ENCODE measurements at places on chromosomes 12 and 14.

GRCh38 chr12:108605000-108605689 lies 7.3 kb upstream of the TMEM119 start:
- DNase-seq, result no peak

DNA sequence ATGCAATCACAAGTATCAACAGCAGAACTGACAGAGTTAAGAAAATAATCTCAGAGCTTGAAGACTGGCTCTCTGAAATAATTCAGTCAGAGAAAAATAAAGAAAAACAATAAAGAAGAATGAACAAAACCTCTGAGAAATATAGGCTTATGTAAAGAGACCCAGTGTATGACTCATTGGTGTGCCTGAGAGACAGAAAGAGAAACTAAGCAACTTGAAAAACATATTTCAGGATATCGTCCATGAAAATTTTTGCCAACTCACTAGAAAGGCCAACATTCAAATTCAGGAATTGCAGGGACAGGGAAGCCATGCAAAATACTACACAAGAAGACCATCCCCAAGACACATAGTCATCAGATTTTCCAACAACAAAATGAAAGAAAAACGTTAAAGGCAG lies 56.2 kb downstream of the APOBEC1 start:
- no peak for DNase-seq

GRCh38 chr14:33836203-33836899 lies 114.5 kb downstream of the EGLN3 start:
- no peak for DNase-seq

DNA sequence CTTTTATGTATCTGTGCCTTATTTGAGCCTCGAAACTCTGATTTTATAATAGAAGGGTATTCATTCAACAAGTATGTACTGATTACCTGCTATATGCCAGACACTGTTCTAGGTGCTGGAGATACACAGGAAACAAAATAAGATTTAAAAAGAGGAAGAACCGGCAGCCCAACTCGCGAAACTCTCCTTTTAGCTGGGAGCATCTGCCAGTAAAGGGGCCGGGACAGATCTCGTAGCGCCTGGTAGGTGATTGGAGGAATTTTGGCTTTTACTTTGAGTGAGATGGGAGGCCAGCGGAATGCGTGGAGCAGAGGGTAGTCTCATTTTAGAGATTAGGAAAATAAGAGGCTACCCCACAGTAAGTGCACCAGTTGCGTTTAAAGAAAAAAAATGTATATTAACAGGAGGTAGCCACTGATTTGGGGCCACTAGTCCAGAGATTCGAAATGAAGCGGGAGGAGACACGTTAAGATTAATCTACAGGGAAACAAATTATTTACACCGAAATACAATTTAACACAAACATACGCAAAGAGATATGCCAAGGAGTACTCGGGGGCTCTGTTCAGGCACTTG lies 520 bp upstream of the MON2 start:
- DNase-seq, result peak; percentile 34

DNA sequence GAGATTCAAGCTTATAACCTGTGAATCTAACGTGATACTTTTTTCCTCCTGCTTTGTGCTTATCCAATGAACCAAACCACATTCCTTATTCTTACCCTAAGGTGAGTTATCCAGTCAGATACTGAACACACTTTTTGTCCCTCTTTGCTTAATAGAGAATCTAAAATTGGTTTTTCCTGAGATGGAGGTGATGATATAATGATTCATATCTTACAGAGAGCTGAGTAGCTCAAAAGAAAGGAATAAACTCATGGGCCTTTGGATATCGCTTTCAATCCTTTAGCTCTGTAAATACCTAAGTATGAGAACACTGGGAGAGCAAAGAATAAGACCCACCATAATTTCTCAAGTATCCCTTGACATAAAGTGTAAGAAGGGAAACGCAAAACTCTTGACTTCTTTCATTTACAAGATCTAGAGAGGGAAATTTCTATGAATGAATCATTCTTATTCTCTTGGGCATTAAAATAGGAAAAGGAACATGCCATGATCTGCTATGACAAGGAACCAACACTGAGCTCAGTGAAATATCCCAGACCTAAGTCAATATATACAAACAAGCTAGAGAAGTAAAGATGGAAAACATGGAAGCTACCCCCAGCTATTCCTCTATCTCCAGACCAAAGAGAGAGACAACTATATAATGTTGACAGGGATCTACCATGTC lies 81.8 kb upstream of the STAC3 start:
- no peak for DNase-seq

- no peak for DNase-seq
Measured at GRCh38 chr12:117114784-117115183, 15.6 kb upstream of the TESC start.

DNA sequence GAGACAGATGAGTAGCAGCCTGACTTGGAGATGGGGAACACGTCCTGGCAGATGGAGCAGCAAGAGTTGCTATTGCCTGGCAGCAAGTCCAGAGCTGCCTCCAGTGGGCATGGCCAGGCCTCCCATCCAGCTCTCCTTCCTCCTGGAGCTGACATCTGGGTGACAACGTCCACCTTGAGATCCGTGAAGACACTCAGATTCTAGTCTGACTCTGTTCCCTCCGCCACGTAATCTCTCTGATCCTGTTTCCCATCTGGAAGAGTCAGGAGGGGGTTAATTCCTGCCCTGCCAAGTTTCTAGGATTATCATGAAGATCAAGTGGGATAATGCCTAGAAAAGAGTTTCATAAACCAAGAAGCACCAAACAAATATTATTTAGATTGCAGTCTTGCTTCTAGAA lies 65.3 kb upstream of the FAM181A start:
- DNase-seq, result no peak

DNA sequence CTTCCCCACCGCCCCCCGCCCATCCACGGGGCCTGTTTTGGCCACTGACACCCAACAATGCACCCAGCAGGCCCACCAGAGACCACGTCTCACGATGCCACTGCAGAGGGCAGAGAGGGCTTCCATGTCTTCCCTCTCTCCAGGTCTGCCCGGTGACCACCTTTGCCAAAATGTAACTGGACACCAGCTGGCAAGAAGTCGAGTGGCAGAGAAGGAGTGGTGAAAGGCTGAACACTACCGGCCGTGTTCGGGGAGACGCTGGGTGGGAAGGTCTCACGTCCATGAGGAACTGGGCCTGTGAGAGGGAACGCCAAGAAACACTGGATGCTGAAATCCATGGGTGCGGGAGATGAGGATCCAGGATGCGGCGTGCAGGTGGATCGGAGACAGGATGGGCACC lies 308.2 kb downstream of the ADGRD1 start:
- no peak for DNase-seq

GRCh38 chr12:65886996-65887395 lies 62.7 kb downstream of the HMGA2 start:
- DNase-seq, result no peak

DNA sequence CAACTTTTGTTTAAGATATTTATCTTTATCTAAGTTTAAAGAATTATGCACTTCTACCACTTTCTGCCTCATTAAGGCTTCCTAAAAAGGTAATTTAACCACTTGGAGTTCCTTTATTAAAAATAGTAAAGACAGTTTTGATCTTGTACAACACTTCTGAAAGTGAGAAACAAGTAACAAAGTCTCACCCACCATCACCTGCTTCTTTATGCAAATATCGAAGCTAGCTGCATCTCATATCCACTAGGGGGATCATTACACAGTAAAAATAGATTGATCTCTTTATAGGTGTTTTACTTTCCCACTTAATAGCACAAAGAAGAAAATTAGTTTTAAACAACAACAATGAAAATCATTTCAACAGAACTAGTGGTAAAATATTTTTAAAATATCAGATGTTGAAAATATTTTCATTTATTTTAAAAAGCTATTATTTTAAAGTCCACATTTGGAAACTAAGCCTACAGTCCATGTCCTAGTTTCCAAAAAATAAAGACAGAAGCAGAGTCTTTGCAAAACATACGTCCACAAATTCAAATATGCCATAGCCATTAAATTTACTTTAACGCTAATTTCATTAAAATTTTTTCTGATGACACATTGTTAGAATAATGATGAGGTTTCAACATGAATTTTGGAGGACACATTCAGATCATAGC lies 160.0 kb upstream of the SOX5 start:
- peak; percentile 36 for DNase-seq

DNA sequence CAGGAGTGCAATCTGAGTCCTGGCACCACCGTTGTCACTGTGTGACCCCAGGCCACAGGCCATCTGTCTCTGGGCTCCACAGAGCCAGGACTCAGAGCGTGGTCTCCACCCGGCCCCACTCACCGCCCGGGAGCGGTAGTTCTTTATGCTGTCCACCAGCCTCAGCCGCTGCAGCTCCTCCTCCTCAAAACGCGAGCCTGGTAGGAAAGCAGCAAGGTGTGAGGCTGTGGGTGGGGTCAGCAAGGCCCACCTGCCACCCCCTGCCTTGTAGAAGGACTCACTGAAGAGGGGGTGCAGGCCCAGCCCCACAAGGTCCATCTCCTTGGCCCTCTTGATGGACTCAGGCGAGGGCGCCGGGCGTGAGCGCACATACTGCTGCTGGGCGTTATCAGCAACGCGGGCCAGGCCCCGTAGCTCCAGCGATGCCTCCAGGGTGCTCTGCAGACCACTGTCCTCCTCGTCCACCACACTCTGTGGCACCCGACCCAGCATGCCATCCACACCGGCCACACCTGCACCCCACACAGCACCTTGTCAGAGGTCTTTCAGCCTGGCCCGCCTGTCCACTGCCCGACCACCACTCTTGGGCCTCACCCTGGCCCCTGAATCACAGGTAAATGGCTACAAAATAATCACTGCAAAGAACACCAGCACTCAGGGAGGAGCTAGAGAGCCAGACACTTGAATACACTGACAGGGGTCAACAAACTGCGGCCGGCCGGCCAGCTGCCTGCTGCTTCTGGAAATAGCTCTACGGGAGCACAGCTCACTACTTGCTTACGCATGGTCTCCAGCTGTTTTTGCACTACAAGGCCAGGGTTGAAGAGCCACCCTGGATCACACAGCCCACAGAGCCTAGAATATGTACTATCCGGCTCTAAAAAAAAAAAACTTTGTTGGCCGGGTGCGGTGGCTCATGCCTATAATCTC lies 16.3 kb downstream of the CFAP73 start:
- DNase-seq, result no peak

GRCh38 chr14:88546621-88547385 lies 8.0 kb downstream of the PTPN21 start:
- DNase-seq, result no peak

- no peak for DNase-seq
Measured at GRCh38 chr14:92863286-92864080, 59.5 kb upstream of the CHGA start.

DNA sequence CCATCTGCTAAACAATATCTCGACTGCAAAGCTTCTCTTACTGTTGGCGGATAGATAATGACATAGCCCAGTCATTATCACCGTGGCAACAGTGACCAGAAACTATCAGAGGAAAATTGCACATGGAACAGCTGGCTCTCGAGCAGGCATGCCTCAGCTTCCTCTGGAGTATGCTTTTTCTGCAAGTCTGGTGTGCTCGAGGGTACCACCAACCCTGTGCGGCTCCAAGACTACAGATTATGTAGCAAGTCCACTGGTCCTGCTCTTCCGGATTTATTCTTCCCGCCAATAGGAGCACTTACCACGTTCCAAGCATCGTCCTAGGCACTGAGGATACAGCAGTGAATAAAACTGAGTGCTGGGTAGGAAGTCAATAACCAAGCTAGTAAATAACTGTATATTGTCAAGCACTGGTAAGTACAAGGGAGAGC lies 1.4 kb upstream of the GLRX5 start:
- DNase-seq, result no peak

DNA sequence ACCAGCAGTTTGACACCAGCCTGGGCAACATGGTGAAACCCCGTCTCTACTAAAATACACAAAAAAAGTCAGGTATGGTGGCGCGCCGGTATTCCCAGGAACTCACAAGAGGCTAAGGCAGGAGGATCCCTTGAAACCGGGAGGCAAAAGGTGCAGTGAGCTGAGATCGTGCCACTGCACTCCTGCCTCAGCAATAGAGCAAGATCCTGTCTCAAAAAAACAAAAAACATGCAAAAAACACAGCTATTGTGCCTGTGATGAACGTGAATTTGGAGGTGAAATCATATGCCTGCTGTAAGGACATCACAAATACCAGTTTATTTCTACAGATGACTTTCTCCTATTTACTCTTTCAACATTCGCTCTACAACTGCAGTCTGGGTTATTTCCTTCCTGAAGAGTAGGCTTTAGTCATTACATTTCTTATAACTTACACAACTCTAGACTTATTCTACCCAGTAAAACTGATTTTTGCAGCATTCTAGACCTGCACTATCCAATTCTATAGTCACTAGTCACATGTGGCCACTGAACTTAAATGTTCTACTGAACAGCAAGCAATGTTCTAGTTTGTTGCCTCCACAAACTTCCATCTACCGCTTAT lies 48.3 kb downstream of the HNRNPC start:
- no peak for DNase-seq

GRCh38 chr14:54135804-54136280 lies 179.2 kb upstream of the BMP4 start:
- no peak for DNase-seq

DNA sequence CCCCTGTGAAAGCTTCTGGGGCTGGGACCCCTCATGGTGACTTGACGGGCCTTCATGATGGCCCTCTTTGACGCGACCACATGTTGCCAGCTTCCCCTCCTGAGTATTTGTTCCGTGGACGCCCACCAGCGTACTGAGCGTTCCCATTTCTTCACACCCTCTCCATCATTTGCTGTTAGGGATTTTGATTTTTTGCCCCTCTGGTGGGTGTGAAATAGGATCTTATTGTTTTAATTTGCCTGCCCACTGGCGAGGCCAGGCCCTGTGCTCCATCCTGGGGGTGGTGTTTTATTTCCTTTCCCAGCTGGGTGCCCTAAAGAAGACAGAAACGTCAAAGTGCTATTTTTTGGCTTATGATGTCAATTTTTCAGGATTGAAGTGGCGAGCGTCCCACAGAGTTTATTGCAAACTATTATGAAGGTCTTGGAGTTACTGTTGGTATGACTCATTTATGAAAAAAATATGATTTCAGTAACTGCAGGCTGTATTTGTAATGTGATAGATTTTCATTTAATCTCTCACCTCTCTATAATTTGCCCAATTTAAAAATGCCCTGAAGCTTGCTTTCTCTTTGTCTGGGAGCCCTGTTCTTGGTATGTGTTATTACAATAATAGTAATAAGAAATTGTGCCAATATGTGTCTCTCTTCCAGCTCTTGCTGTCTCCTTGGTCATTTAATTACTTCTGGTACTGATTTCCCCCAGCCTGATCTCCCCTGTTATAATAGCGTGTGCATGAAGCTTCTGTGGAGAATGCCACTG lies 99.6 kb downstream of the SLC25A47 start:
- DNase-seq, result no peak

- peak; percentile 45 for DNase-seq
Measured at GRCh38 chr12:53252349-53252916, 15.7 kb upstream of the ESPL1 start.

DNA sequence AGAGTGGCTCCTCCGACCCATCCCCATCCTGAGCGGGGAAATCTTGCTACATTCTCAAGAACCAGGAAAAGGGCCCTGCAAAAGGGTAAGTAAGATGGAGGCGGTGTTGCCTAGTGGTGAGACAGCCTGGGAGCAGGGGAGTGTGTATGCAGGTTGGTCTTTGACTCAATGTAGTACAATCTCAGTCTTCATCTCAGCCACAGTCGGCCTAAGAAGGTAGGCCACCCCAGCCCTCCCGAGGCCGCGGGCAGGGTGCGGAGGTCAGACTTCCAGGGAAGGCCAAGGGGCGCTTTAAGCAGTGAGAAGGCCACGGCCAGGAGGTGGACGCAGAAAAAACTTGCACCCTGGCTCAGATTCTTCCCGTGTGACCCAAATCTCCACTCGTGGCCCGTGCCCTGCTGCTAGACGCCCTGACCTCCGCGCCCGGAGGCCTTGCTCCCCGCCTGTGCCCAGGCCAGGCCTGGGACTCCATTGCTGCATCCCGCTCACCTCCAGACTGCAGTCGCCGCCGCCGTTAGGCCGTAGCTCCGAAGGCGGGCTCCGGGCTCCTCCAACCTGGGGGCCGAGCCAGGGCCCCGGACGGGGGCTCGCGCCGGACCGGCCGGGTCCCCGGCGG lies 435 bp downstream of the FOXM1 start:
- peak; percentile 61 for DNase-seq

All from Caco-2 (cell line).